ENCODE measurements at places on chromosomes 2 and 18. TPM values are rescaled to one million over a fixed set of nuclear protein-coding genes. Genes with fewer than 3 reads are reported as not detected.
A peak's percentile ranks its signal among the peaks of the same experiment; 100 is the strongest.

Gene TWIST2
- 118 TPM for total RNA-seq

Gene ERFE
- 1.5 TPM for total RNA-seq

GRCh38 chr18:11266781-11267480 is 117.6 kb upstream of the PIEZO2 start:
- DNase-seq, result no peak

- DNase-seq, result peak; percentile 76
These were observed 46.0 kb upstream of the PAX8 start for GRCh38 chr2:113324684-113325160.

DNA sequence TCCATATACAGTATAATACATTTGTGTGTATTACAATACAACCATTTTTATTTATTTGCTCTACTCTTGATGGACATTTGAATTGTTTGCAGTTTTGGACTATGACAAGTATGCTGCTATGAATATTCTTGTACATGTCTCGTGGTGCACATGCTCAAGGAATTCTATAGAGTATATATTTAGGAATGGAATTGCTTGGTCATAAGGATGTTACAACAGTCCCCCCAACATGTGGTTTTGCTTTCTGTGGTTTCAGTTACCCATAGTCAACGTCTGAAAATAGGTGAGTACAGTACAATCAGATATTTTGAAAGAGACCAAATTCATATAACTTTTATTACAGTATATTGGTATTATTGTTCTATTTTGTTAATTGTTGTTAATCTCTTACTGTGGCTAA is 24.1 kb upstream of the PLEKHM3 start:
- DNase-seq, result no peak

GRCh38 chr18:8300751-8301410 is 308.4 kb upstream of the RAB12 start:
- DNase-seq, result peak; percentile 29

DNA sequence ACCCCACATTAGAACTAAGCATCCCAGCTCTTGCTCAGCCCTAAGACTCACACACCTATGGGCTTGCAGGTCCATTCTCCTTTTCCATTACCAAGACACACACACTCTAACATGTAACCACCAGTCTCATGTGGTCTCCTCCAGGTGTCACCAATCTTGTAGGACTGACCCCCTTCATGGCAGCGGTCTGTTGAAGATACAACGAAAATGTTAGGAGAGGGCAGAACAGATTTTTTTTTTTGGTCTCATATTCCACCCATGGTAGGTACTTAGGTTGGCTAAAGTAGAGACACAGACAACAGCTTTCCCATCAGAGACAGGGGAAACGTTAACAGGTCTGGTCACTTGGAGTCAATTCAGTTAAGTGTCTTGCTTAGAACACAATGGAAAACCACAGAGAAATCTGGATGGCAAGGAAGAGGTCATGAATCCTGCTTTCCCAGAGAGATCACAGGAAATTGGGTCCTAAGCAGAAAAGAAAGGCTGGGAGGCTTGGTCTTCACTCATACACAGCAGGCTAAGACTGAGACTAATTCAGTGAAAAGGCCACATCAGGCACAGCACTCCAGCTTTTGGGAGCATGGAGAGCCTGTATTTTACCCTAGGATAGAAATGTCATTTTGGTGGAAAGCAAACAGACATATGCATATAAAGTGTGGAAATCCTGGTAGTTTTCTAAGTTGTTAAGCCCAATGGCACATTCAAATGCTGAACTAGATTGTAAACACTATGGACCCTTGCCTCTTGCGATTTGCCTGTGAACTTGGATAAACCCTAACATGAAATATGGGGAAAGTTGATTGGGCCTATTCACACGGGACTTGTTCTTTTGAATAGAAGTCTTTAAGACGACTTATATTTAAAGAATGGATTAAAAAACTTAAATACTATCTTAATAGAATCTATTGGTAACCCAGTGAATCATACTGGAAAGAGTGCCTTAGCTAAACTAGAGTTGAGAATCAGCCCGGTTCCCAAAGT is 3.8 kb downstream of the FN1 start:
- DNase-seq, result peak; percentile 58

GRCh38 chr2:66560683-66561082 is 125.8 kb downstream of the MEIS1 start:
- no peak for DNase-seq

DNA sequence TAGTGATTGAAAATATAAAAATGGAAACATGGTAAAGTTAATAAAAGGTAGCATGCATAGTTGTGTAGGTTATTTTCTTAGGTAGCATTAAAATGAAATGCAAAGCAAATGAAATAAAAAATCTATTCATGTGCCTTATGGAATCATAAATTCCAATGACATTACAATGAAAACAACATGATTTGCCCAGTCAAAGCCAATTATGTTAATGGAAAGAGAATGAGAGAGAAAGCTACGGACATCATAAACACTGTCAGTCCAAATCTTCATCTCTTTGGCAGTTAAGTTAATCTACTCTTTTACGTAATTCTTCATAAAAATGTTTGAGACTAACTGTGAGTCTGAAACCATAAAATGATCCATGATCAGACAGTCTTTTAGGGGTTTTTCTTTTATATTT is 636.7 kb upstream of the SYT4 start:
- no peak for DNase-seq

- DNase-seq, result peak; percentile 40
These were observed 19.2 kb downstream of the E2F6 start for GRCh38 chr2:11446733-11447248.

DNA sequence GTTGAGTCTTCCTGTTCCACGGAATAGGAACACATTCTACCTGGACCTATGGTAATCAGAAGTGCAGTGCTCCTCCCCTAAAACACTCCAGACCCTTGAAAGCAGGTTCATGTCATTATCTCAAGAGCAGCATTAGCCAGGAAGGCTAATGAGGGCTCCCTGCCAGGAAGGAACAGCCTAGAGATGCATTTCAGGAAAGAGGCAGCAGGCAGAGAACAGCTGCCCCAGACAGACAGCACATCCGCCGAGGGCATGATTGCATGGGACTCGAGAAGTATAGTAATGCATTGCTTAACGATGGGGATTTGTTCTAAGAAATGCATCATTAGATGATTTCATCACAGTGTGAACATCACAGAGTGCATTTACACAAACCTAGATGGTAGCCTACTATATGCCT is 171.5 kb downstream of the ALK start:
- DNase-seq, result no peak

GRCh38 chr2:190849774-190850173 is 30.8 kb upstream of the GLS start:
- peak; percentile 93 for DNase-seq

- peak; percentile 18 for DNase-seq
These were observed 17.9 kb downstream of the CYP26B1 start for GRCh38 chr2:72129681-72130340.
